ENCODE measurements at places on chromosomes 2 and 18.

DNA sequence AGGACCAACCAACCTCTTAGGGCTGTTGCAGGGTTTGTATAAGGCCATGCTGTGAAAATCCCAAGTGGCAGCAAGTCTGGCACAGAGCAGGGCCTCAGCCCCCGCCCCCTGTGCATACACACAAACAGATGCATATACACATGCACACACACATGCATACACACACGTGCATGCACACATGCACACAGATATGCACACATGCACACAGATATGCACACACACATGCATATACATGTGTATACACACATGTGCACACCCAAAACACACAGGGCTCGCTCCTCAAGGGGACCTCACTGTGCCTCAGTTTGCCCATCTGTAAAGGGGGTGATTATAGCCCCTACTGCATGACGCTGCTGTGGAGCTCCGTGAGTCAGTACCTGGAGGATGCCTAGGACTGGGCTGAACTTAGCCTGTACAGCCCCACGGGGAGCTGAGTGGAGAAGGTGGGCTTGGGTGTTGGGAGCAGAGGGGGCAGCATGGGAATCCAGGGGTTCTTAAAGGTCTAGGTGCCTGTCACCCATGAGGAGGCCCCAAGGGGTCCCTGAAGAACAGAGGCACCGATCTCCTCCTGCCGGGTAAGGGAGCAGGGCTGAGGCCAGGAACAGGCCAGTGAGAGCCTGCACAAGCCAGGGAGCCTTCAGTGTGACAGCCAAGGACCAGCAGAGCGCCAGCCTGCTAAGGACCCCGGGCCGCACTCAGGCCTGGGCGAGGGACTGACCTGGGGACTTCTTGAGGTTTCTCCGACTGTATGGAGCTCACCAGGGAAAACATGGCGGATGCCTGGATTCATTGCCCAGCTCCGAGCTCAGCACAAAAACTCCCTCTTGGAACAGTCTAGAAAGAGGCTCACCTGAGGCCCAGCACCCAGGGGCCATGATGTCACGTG is 24.0 kb upstream of the ALPI start:
- no peak for DNase-seq

DNA sequence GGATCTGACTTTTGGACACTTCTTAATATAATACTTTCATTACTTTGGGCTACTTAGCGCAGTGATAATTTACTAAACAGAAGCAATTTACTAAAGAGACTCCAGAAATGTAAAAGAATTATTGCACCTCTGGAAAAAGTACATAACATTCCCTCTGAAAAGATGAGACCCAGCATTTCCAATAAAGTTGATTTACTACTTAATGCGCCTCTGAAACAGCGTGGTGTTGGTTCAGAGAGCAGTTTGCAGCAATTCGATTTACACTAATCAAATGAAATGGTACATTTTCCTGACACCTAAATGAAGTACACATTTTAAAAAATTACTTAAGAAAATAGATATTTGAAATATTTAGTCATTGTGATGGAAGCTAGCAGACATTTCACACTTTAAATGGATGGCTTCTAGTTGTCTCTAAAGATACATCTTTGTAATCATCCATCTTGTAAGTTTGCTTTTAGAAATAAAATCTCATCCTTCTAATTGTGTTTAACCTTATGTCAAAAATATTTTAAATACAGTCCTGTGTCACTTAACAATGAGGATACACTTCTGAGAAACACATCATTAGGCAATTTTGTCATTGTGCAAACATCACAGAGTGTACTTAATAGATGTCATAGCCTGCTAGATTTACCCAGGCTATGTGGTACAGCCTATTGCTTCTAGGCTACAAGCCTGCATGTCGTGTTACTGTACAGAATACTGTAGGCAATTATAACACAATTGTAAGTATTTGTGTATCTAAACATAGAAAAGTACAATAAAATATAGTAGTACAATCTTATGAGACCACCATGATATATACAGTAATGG is 284.6 kb upstream of the UBE2E3 start:
- DNase-seq, result no peak

DNA sequence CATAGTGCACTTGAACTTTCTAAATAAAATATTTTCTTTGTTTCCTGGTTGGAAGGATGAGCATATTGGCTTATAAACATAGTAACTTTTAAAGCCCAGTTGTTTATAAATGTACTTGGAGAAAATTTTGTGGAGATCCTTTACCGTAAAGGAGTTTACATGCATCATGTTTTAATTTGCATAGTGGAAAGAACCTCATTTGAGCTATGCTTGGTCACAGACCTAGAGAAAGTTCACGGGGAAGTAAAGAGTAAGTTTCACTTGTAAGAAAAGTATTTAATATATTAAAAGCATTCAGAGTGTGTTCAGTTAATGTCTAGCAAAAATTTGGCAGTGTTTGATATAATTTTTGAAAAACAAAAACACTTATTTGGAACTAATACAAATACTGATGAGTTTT is 45.3 kb downstream of the PIKFYVE start:
- no peak for DNase-seq

DNA sequence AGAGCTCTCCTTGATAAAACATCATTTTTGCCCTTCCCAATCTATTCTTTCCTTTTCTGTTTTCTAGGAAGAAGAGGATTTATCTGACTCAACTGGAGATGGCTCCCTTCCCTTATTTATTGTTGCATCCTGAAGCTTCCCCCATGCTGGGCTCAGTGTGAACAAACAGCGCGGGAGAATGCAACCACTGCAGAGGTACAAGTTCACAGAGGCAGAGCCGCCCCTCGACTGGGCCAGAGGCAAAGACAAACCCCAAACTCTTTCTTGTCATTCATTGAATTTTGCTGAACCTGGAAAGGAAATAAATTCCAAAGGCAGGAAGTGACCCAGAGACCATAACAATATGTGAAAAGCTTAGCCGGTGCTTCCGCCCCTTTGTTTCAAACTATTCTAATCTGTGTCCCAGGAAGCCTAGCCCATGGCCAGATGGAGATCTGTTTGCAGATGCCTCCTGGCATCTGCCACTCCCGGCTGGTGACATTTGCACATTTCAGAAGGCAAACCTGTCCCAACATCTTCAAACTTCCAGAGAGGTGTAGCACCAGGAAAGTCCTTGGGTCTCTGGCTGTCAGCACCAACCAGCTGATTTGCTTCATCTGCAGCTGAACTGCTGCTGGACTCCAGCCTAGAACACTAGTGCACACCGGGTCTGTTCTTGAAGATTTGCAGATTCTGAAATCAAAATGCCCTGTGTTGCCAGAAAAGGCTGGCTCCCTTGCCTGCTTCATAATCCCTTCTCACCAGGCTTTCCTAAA is 79.4 kb upstream of the MAP4K3 start:
- peak; percentile 90 for DNase-seq

DNA sequence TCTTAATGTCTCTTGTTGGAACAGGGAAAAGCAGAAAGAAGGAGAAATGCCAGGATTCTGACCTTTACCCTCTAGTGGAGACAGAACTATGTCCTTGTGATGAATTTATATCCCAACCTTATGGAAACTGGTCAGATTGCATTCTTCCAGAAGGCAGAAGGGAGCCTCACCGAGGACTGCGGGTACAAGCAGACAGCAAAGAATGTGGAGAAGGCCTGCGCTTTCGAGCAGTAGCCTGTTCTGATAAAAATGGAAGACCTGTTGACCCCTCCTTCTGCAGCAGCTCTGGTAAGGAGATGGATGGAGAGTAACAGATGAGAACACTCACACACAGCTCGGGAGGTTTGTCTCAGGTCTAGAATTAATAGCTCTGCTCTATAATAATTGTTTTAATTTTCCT is 552.7 kb upstream of the HNMT start:
- DNase-seq, result no peak

DNA sequence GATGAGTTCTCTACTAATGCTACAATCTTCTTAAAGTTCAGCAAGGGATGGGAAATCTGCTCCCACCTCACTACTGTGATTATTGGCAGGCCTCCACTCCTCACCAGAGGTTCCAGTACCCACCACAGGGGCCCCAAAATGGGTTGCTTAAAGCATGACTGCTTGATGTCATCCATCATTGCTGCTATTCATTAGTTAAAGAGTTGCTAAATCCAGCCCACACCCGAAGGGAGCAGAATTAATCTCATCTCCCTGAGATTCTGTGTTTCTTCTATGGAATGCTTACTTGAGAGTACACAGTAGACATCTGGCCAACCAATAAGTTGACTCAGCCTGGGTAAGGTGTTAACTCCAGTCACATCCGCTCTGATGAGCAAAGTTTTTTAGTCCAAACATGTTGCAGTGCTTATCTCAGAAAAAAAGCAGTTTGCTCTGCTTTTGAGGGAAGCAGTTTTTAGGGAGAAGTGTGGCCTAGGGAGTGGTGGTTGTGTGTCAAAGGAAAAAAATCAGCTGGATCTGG is 690.2 kb upstream of the POU3F3 start:
- DNase-seq, result no peak

GRCh38 chr2:107635883-107636282 is 190.8 kb upstream of the RGPD4 start:
- peak; percentile 56 for DNase-seq

- DNase-seq, result no peak
Measured at GRCh38 chr18:76741346-76741745, 81.0 kb upstream of the ZNF236 start.

DNA sequence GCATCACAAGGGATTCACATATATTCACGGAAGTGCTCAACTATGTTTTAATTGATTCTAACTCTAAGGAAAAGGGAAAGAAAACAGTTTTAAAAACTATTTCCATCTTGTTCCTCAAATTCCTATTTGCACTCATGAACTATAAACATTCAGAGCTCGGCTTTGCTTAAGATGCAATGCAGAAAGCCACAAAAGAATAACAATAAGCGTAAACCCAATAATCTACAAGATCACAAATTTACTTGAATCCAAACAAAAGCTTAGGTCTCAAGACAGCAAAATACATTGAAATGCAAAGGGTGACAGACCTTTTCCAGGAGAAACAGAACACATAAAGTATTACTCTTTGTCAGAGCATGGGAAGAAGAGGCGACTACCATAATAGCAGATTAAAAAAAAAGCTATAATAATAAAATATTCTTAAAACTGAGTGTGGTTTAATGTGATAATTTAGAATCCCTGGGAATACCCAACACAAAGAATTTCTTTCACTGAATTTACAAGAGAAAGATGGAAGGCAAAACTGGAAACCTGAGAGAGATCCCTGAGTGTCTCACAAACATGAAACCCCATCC is 1094.9 kb downstream of the LRP1B start:
- no peak for DNase-seq

- no peak for DNase-seq
Measured at GRCh38 chr18:2891526-2892431, 45.0 kb downstream of the EMILIN2 start.

DNA sequence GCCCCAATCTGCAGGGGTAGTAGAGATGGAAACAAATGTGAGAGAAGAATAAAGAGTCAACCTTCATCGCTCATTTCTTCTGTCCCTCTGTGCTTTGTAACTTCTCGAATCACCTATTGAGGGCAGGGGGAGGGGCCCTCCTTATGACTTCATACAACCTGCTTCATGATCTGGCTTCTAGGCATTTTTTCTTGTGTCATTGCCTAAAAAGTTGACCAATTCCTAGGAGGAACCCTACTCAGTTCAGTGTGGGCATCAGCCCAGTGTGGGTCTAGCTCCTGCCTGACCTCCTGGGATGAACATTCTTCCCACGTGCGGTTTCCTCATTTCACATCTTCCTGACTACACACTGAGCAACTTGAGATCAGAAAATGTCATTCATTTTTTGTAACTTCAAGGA is 46.3 kb upstream of the CREB1 start:
- no peak for DNase-seq

DNA sequence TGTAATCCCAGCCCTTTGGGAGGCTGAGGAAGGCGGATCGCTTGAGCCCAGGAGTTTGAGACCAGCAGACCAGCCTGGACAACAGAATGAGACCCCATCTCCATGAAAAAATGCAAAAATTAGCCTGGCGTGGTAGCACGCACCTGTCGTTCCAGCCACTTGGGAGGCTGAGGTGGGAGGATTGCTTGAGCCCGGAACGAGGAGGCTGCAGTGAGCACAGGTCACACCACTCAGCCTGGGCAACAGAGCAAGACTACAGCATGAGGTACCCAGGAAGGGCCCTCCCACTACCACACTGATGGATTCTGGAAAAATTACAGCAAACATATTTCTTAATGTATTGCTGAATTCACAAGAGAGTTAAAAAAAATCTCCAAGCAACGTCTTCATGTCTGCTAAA is 56.3 kb upstream of the HPCAL1 start:
- DNase-seq, result no peak

DNA sequence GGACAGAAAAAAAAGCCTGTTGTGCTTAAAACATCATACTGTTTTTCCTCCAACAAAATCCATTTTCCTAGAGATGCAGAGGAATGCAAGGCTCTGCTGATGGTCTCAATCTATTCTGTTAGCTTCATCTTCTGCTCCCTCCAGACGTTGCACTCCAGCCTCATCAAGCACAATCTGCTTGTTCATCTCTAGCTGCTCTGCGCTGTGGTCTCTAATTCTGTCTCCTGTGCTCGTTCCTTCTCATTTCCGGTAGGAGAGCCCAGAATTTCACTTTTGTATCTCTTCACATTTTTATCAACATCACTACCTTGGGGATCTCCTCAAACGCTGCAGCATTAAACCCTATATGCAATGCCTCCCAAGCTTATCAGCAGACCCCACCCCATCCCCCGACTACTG is 708.9 kb downstream of the RNF144A start:
- no peak for DNase-seq

DNA sequence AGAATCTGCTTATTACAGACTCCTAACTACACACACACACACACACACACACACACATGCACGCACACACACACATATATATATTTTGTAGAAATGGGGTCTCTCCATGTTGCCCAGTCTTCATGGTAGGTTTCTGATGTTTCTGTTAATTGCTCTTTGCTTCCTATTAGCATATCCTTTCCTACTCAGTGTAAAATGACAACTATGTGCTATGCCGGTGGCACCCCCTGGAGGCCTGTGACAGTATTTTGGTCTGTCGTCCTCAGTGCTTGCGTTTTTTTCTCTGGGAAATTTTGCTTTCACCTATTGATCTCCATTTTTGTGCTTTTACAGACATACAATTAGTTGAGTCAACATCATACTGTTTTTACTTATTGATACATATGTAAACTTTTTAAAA is 322.1 kb downstream of the LRRTM1 start:
- DNase-seq, result no peak

GRCh38 chr2:60880643-60881046 is 729 bp upstream of the REL start:
- peak; percentile 48 for DNase-seq

- DNase-seq, result no peak
Measured at GRCh38 chr2:37730037-37730818, 58.8 kb upstream of the CDC42EP3 start.

DNA sequence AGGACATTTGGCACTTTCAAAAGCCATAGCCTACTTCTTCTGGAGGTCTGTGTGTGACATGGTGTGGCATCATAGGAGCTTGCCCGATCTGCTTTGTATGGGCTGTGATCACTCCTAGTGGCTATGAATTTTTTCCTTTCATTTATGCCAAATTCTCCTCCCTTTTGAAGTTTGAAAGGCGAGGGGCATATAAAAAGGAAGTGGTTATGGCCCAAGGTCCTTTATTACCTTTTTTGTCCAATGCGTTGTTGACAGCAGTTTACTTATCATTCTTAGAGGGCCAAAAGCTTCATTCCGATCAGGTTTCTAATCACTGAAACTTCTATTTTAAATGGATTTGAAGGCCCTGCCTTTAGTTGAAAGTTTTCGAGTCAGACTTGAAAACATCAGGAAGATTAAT is 224.3 kb upstream of the FOSL2 start:
- no peak for DNase-seq

GRCh38 chr2:235558572-235558971 is 64.7 kb downstream of the AGAP1 start:
- DNase-seq, result no peak
